ENCODE measurements at places on chromosomes 6 and 20.
A peak's percentile ranks its signal among the peaks of the same experiment; 100 is the strongest.

GRCh38 chr6:69913361-69913760 lies 47.0 kb downstream of the COL19A1 start:
- DNase-seq = no peak

GRCh38 chr20:23636182-23636907 lies 1.4 kb downstream of the CST3 start:
- no peak for DNase-seq

DNA sequence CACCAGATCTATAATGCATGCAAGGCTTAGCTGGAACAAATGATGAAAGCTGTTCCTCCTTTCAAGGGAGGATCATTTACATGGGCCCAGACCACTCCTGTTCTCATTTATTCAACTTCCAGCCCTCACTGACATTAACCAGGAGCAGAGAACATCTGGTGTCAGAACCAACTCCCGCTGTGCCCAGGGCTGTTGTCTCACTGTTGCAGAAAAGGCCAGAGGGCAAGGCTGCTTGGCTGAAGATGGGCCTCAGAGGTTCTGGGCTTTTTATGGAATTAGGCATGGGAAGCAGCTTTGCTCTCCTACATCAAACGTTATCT lies 164.2 kb downstream of the GMPR start:
- no peak for DNase-seq

- DNase-seq = no peak
These were observed 21.8 kb downstream of the NPEPL1 start for GRCh38 chr20:58714340-58714922.

DNA sequence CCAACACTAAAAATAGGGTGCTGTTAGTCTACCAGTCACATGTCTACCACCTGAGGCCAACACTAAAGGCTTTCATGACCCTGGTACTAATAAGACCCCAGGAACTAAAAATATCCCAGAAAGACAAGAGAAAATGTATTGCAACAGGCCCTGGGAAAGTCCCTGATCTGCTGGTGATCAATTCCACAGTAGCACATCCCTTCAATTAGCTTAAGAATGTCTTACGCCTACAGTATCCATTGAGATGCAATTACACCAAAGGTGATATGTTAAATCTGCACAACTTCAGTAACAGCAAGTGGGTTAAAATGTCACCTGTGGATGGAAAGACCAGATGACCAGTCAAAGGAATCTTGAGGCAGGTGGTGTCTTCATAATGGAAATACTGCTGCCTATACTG lies 3.1 kb downstream of the SEMG1 start:
- DNase-seq = no peak

GRCh38 chr6:75579951-75580350 lies 21.7 kb upstream of the SENP6 start:
- no peak for DNase-seq

GRCh38 chr6:108884211-108885059 lies 36.2 kb downstream of the ARMC2 start:
- DNase-seq = no peak

DNA sequence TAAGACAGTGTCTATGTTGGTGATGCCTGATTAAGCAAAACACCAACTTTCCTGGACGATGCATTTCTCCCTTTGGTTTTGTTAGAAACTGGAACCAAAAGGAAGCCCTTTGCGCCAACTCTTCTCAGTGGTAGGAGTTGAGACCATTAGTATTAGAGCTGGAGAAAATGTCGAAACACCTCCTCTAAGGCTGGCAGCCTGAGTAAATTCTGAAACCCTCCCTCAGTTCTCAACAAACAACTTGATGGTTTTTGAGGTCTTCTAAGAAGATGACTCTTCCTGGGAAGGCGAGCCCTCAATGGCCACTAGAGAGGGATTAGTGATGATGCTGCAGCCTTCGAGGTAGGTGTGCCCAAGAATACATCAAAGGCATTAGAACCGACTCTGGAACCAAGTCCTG lies 78.4 kb upstream of the CCN6 start:
- DNase-seq = no peak

- DNase-seq = no peak
These were observed 6.3 kb upstream of the UTRN start for GRCh38 chr6:144278659-144279314.

DNA sequence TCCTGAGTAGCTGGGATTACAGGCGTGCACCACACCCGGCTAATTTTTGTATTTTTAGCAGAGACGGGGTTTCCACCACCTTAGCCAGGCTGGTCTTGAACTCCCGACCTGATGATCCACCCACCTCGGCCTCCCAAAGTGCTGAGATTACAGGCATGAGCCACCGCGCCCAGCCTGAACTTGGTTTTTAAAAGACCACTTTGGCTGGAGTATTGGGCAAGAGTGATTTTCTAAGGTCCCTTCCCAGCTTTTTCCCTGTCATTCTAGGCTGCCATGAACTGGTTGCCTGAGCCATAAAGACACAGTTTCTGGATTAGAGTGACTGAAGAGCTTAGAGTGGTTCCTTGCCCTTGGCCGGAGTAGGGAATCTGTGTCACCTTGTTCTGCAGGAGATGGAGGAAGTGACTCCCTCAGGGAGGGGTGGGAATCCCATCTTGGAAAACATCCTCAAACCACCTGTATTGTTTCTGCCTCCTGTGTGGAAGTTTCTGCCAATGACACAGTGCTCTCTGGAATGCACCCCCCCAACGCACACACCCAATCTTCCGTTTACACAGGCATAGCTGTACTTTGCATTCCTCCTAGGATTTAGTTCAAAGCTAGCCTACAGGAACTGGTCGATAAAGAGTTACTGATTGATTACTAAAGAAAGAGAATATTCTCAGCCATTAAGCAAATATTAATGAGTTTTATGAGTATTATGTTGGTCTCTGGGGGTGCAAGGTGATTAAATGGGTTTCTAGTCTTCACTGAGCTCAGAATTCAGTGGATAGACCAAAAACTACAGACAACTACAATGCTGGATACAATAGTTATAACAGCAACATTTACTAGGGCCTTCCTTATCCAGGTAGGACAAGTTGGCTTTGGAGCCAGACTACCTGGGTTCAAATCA lies 18.2 kb downstream of the BCL2L1 start:
- DNase-seq = no peak

DNA sequence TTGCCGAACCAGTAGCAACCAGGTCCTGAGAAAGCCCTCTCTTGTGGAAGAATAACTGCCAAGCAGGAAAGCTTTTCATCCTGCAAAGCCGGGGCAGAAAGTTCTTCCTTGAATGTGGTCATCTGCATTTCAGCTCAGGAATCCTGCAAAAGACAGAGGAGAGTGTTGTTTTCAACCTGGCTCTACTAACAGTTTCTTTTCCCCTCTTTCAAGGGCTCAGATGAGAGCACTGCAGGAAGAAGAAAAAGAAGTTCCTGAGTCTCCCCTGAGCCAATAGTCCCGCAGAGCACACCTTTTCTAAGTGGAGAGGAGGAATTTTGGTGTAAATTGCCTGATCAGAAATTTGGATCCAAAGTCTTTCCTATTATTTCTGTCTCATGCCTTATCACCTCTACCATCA lies 10.7 kb downstream of the HLA-DRB1 start:
- DNase-seq = no peak

GRCh38 chr20:16918366-16918765 lies 170.2 kb downstream of the OTOR start:
- DNase-seq = no peak

- no peak for DNase-seq
These were observed 103.8 kb downstream of the TMEM242 start for GRCh38 chr6:157219201-157220200.

DNA sequence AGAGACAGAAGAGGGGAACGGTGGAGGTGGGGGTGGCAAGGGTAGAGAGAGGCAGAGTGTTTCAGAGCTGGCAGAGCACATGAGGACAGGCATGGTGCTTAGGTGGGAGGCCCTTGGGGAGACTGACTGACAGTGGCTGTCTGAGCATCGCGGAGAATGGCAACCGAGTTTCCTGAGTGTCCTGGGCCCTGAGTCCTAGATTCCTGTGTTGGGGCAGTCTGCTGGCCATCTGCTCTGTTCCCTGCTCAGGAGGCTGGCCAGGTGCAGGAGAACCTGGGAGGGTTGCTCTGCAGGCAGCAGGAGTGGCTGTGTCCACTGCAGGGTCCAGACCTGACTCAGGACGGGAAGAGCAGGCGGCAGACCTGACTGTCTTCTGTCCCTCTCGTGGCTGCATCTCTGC lies 248.9 kb downstream of the LRFN2 start:
- no peak for DNase-seq

DNA sequence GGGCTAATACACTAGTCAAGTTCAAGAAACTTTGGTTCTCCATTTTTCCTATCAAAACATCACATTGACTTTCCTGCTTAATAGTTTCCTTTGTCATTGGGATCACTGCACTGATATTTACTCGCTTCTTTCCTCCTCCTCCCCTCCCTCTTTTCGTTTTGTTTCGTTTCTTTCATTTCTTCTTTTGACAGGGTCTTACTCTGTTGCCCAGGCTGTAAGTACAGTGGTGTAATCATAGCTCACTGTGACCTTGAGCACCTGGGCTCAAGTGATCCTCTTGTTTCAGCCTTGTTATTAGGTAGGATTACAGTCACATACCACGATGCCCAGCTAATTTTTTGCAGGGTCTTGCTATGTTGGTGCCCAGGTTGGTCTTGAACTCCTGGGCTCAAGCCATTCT lies 12.3 kb downstream of the PAQR8 start:
- DNase-seq = no peak

- no peak for DNase-seq
These were observed 412.6 kb upstream of the PLCB4 start for GRCh38 chr20:8656335-8656734.

- DNase-seq = no peak
These were observed 132.1 kb downstream of the ZDHHC14 start for GRCh38 chr6:157513004-157513603.

GRCh38 chr6:96792561-96793190 lies 44.6 kb downstream of the GPR63 start:
- no peak for DNase-seq

DNA sequence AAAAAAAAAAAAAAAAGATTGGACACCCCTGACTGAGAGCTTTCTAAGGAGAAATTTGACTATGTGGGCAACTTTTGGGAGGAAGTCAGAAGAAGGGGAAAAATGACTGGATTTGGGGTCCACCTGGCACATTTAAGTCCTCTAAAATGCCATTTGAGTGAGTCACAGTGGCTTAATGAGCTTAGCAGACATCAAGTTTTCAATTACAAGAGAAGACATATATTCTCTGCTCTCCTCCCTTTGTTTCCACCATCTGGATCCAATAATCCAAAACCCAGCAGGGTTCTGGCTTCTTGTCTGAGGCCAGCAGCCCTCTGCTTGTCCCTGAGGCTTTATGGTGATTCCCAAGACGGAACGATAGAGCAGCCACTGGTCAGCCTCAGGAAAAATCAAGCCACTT lies 6.9 kb downstream of the PI3 start:
- DNase-seq = no peak

DNA sequence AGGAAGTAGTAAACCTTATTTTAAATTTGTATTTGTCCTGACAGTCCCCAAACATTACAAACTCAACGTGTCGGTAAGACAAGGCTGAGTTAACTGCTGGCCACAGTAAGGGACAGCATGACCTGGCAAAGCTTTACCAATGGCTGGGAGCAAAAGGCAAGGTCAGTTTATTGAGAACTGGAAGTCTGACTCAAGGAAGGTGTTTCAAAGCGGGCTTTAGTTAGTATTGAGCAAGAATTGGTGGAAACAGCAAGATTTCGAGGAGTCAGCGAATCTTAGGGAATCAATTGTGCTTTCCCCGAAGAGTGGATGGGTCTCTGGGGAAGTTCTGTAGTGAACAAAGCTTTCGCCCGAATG lies 885 bp upstream of the GZF1 start:
- no peak for DNase-seq

DNA sequence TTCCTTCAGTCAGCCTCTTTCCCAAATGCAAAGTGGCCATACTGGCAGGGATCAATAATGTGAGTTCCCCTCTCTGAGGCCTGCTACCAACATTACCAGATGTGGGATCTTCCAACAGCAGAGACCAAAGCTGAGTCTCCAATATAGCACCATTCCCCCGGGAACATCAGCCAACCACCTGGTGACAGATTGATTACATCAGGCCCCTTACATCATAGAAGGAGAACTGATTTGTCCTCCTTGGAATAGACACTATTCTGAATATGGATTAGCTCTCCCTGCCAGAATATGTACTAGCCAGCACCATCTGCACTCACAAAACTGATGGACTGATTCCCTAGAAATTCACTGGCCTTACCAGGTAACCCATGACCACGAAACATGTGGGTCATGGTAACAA lies 61.9 kb upstream of the CARMIL1 start:
- DNase-seq = no peak

DNA sequence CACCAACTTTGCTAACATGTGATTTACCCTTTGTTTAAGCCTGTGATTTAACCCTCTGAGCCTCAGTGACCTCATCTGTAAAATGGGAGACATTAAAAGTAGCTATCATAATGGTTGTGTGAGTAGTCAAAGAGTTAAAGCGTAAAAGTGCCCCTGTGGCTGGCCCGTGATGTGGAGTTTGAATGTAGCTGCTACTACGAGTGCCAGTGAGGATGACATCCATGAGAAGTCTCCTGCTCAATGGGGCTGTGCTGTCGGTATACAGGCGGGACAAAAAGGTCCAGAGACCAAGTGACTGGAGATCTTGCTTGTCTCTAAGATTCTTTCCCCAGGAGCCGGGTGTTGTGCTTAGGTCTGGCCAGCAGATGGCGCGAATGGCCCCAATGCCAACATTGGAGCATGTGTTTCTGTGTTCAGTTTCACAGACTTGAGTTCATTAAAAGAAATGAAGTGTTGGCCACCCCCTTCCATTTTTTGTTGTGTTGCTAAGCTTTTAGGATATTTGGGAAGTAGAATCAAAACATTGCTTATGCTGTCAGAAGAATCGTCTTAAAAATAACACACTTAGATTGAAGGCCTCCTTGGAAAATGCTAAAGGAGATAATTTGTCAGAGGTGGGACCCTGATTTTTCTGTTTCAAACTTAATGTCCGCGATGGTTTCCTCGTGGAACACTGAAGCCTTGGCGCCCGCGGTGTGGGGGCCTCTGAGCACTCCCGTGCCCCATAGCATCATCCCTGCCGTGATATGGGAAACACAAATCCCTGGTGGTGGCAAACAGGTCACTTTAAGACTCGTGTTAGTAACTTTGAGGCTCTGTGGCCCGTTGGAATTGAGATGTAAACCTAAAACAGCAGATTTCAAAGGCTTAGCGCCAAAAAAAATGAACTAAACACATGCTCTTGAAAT lies 9.3 kb upstream of the RBM38 start:
- DNase-seq = peak; percentile 63

GRCh38 chr6:1641343-1641885 lies 31.7 kb downstream of the FOXC1 start:
- no peak for DNase-seq

DNA sequence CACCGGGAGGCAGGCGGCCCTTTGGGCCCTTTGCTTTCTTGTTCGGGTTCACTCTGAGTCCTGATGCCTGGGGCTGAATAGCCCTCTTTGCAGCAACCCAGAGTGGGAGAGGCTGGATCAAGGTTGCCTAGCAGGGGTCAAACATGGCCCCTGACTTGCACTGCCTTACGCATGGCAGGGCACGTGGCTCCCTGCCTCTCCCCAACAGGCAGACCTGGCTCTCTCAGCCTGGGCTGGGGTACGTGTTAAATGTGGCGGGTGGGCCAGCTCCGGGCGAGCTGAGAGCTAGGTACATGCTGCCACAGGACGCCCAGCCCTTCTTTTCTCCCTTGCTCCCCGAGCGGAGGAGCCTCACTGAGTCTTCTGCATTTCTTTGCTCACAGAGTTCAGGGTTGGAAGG lies 7.3 kb downstream of the C6orf132 start:
- no peak for DNase-seq
